Eye (tissue), 1 donor: ENCODE measurements at places on chromosomes 3 and 15.

DNA sequence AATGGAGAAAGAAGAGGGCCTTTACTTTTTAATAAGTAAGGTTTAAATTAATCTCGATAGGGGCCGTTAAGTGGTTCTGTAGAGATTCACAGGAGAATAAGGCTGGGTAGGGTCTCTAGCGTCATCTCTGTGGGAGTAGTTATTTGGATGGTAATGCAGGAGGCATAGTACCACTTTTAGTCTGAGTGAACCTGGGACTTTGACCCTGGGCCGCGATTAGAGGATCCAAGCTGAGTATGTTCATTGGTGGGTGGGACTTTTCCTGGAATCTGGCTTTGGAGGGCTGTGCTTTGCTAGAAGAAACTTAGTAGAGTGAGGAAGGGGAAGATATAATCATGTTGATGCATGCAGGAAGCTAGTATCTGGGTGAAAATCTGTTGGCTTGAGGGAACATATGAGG lies 4.0 kb downstream of the LPP start:
- DNase-seq, result no peak

GRCh38 chr3:151301787-151302186 lies 14.8 kb downstream of the GPR87 start:
- no peak for DNase-seq

DNA sequence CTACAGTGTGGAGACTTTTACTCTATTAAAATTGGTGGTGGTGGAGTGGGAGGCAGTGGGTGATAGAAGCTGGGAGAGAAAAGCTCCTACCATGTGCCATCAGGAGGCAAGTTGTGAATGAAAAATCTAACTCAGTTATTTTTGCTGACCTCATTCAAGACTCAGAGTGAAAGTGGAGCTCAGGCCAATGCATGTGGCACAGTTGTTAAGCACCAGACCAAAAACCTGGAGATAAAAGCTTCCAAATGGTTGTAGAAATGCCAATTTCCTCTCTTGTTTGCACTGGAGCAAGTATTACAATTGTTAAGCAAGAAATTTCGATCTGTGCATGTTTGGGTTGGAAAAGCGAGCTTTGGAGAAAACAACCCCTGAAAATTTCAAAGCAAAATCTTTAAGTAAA lies 81.5 kb upstream of the PRICKLE2 start:
- DNase-seq, result peak; percentile 45

- DNase-seq, result peak; percentile 16
Observed at GRCh38 chr15:59687836-59688235, 1.3 kb downstream of the BNIP2 start.

DNA sequence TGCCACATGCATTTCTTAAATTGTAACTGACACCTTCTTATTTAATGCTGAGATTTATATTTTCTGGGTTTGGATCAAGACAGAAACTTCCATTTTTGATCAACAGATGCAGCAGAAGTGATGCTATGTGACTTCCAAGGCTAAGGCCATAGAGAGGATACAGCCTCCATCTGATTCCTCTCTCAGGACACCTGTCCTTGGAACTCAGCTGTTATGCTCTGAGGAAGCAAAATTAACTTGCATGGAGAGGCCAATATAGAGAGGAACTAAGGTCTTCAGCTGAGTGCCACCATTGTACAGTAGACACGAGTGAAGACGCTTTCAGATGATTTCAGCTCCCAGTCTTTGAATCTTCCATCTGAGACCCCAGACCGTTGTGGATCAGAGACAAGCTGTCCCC lies 296.9 kb upstream of the TBL1XR1 start:
- no peak for DNase-seq

DNA sequence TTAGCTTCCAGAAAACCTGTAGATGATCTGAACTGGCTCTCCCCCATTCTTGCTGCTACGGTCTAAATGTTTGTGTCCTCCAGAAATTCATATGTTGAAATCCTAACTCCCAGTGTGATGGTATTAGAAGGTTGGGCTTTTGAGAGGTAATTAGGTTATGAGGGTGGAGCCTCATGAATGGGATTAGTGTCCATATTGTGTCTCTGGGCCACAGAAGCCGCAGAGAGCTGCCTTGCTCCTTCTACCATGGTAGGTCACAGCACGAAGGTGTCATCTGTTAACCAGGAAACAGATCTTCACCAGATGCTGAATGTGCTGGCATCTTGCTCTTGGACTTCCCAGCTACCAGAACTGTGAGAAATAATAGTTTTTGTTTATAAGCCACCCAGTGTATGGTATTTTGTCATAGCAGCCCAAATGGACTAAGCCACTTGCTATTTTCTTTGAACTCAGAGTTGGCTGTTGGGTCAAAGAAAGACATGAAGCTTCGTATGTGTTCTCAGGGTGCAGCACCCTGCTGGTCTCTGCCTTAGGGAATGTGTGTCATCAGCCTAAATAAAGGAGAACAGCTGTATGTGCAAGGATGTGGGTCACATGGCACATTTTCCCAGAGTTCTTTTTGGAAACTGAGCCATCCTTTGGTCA lies 317.5 kb upstream of the SLCO3A1 start:
- no peak for DNase-seq

GRCh38 chr3:187640569-187641059 lies 29.6 kb downstream of the SST start:
- no peak for DNase-seq

GRCh38 chr3:161631536-161631935 lies 134.9 kb downstream of the OTOL1 start:
- no peak for DNase-seq

DNA sequence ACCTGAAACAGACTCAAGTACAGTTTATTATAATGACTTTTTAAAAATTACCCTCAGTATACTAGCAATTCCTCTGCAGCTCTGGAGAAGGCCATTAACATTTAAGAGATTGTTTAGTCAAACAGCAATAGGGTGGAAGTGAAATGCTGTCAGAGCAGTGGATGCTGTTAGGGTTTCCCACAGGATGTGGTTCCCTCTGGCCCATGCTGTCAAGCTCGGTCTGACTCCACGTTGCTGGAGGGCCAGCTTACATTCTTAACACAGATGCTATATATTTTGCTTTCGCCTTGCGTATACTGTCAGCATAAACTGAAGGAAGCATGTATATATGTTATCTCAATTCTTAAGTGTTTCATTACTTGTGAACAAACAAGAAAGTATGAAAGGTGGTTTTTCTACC lies 231.1 kb upstream of the COL8A1 start:
- DNase-seq, result no peak

DNA sequence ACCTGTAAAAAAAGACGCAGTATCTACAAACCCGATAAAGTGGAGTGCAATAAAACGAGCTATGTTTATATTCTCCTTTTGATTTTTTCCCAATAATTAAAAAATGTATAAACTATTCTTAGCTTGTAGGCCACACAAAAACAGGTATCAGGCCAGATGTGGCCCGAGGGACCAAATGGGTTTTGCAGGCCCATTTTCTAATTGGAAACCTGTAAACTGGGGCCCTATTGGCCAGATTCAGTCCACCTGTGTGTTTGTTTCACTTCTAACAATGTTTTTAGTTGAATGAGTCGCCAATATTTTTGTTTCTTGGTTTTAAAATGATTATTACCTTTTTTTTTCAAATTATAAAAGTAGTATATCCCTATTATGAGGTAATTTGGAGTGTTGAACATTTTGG lies 29.7 kb downstream of the ZBTB38 start:
- no peak for DNase-seq

GRCh38 chr15:20356911-20357480 lies 184.6 kb downstream of the GOLGA6L6 start:
- DNase-seq, result no peak

GRCh38 chr15:99279827-99280226 lies 28.5 kb downstream of the LRRC28 start:
- no peak for DNase-seq

DNA sequence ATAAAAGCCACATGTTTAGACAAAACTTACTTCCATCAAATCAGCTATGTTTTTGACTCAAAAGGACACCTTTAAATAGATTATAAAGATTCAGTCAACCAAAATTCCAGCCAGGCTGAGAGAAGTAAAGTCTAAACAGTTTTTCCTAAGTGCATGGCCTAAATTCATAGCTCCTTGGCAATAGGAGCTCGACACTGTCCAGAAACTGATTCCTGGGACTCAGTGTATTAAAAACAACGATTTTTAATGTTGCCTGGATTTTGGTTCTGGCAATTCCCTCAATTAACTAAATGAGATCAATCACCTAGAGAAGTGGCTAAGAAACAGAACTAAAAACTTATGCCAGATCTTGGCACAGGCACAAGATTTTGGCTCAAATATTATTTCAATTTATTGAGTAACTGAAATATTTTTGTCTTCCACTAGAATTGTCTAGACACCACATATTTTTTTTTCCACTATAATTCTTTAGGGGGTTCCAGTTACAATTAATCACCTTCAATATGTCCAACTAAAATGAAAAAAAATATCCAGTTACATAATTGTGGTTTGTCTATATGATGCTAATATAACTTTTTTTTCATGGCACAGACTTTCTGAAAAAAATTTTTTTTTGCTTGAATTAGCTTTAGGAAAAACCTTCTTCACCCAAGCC lies 135.9 kb downstream of the TFDP2 start:
- DNase-seq, result no peak

GRCh38 chr3:14703128-14703750 lies 28.3 kb downstream of the C3orf20 start:
- DNase-seq, result no peak

GRCh38 chr3:48306860-48307530 lies 26.5 kb downstream of the SPINK8 start:
- DNase-seq, result no peak

GRCh38 chr15:60945196-60945595 lies 283.9 kb downstream of the RORA start:
- no peak for DNase-seq

- DNase-seq, result no peak
Observed at GRCh38 chr3:176916777-176917176, 280.5 kb downstream of the TBL1XR1 start.

DNA sequence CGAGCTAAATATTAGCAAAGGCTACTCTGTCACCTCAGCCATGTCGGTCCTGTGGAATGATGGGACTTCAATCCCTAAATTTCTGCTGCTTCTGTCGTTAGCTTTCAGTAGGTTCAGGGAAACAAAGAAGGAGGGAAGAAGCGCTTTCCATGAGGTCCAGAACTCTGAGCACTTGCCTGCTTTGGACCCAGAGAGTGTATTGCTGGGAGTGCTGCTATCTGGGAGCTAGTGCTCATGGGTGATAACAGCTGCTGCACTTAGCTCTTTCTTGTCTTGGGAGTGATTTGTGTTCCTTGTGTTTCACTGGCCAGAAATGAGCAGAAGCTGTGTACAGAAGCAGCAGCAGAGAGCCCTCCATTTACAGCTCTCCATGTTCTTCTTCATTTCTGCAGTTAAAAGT lies 369.8 kb downstream of the DIPK2A start:
- DNase-seq, result no peak
